Pulmonary artery endothelial cell (primary cell): ENCODE measurements at places on chromosomes 12 and 14. TPM values are rescaled to one million over a fixed set of nuclear protein-coding genes. Genes with fewer than 3 reads are reported as not detected.

HOTAIR gene
- total RNA-seq = not detected in 2 replicates

DNA sequence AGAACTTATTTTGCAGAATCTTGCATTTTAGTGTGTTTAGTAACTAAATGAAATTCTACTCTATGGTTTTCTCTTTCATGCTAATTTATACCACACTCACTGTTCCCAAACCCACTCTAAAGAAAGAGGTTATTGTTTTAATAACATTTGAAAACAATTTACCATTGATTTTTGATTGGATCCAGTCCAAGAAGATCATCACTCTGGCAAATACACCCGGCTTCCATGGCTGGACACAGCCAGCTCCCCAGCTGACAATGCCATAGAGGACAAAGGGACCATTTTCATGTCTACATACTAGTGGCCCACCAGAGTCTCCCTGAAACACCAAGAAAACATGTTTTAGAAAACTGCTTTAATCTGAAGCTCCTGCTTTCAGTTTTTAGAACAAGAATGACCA is 42.4 kb downstream of the OVCH1 start:
- DNase-seq = no peak

- no peak for DNase-seq
Measured at GRCh38 chr14:23347406-23348296, 5.0 kb downstream of the SLC22A17 start.

DNA sequence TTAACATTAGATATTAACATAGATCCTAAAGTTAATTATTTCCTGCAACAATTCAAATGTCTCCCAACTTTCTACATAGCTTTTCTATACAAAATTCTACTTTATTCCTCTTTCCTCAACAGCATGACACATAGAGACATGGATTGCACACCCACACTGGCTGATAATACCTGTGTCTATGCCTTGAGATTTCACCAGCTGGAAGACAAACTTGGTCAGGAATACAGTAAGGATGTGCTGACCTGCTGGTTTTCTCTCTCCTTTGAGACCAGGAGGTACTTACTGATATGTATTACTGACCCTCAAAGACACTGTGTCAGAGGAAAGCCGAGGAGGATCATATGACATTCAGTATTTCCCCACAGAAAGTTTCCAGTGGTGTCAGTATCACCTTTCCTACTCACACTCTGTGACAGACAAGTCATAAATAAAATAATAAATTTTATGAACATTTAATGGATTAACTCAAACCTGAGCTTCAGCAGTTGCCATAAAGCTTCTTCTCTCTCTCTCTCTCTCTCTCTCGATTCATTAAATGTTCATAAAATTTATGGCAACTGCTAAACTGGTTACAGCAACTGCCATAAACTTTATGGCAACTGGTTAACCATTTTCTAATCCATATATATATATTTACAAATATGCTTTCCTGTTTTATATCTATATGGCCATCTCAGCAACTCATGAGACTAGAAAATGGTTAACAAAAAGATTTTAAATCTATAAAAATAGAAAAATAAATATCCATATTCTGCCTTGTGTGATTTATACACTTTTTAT is 22.7 kb downstream of the EIF2S3B start:
- no peak for DNase-seq

- no peak for DNase-seq
Measured at GRCh38 chr14:102857444-102857843, 65.0 kb upstream of the AMN start.

DNA sequence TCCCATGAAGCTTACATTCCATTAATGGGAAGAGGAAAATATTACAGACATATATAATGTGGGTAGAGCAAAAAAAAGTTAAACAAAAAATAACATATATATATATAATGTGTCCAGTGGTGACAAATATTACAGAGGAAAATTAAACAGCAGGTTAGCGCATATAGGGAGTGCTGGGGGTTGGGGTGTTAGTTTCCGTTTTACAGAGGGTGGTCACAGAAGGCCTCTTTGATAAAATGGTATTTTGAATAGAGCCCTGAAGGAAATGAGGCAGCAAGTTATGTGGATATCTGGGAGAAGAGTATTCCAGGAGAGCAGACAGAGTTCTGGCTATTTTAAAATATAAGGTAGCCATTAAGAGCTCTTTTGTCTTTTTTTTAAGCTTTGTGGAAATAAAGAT is 73.2 kb downstream of the DCAF5 start:
- DNase-seq = no peak
